Activated CD8-positive, alpha-beta T cell treated with anti-CD3 and anti-CD28 coated beads, Interleukin-2, amount 10 ng/mL, durations not matched to agents 7 days and 5 days (primary cell): ENCODE measurements at places on chromosomes 2 and 18. TPM values are rescaled to one million over a fixed set of nuclear protein-coding genes. Genes with fewer than 3 reads are reported as not detected.

DNA sequence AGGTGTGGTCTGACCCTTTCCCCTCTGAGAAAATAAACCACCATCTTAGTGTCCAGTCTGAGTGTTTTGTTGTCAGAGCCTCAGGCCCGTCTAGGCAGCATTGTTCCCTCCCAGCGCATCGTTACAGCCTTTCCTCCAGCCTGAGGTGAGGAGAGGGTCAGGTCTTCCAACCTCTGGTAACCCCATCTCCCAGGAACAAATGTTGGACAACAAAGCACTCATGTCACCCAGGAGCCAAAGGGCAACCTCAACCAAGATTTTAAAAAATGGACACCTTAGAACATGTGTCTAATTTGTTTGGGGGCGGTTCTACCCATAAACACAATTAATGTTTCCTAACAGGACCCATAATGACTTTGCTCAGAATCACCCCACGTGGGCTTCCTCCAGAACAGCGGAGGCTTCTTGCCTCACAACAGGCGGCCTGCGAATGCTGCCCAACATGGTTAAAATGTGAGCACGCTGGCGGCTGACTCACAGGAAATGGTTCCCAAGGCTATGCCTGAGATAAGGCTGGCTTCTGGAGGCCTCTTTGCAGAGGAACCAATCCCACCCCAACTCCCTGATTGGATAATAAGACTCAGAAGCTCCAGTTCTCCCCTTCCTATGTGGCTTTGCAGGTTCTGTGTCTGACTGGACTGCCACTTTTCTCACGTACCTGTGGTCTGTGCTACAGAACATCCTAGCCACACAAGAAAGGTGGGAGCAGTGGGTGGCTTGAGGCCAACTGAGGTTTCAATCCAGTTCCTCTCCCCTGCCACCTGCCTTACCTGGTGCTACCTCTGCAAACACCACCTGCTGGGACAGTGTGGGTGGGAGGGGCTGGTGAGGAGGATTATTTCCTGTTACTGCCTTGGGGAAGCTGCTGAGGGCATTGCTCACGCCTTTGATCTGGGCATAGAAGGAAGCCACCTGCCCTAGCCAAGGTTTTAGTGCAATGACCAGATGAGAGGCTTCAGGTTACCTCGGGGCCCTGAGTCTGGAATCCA lies 108.8 kb downstream of the B3GNT2 start:
- peaks cover 9% of the 10 kb centered on the region for H3K36me3 ChIP-seq
- peak overlapping the region; percentile 61 for H3K4me3 ChIP-seq
- peak overlapping the region; percentile 98 for H3K27ac ChIP-seq
- H3K27me3 ChIP-seq: no peaks in the 10 kb centered on the region

- H3K27ac ChIP-seq: no peak overlapping the region
- no peak for DNase-seq
- no peaks in the 10 kb centered on the region for H3K4me1 ChIP-seq
- H3K4me3 ChIP-seq: no peak overlapping the region
These were observed 60.1 kb downstream of the KCNF1 start for GRCh38 chr2:10971888-10972260.

GRCh38 chr2:226114436-226114835 lies 685.2 kb downstream of the IRS1 start:
- H3K4me3 ChIP-seq: no peak overlapping the region
- no peak for DNase-seq
- no peaks in the 10 kb centered on the region for H3K36me3 ChIP-seq
- H3K4me1 ChIP-seq: no peaks in the 10 kb centered on the region
- H3K27me3 ChIP-seq: no peaks in the 10 kb centered on the region
- no peak overlapping the region for H3K27ac ChIP-seq

- H3K27ac ChIP-seq: no peak overlapping the region
- no peaks in the 10 kb centered on the region for H3K36me3 ChIP-seq
- no peaks in the 10 kb centered on the region for H3K27me3 ChIP-seq
- peaks cover 2% of the 10 kb centered on the region for H3K4me1 ChIP-seq
- no peak overlapping the region for H3K4me3 ChIP-seq
- no peak for DNase-seq
These were observed 33.3 kb downstream of the PRKCE start for GRCh38 chr2:45684756-45685155.

- H3K4me1 ChIP-seq: peaks cover 95% of the 10 kb centered on the region
- peaks cover 13% of the 10 kb centered on the region for H3K36me3 ChIP-seq
- H3K27ac ChIP-seq: peak overlapping the region; percentile 42
- H3K27me3 ChIP-seq: no peaks in the 10 kb centered on the region
- DNase-seq: peak; percentile 15
These were observed 12.1 kb downstream of the SERTAD2 start for GRCh38 chr2:64641599-64641998.

DNA sequence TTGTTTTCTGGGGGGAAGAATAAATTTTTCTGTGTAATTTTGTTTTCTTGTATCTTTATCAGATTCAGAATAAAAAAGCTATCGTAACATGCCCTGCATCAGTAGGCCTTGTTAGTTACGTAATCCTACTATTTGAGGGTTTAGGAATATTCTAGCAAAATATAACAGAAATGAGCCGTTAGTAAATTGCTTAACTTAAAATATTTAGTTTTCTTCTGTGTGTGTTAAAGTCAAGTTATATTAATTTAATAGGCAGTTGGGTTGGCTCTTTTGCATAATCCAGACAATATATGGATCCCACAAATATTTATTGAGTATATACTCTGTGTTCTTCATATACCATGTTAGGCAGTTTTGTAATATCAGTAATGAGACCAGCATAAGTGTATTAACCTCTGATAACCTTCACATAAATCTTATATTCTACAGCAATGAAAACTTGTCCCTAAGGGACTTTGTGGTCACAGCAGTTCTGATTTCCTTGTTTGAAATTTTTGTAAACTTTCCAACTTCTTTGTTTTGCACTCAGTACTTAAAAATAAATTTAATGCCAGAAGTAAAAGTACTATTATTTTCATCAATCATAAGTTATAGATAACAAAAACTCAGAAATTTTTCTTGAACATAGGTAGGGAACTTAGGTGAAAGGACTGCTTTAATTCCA lies 151.9 kb downstream of the FMNL2 start:
- H3K27me3 ChIP-seq: peaks cover 2% of the 10 kb centered on the region
- no peak overlapping the region for H3K27ac ChIP-seq
- no peak for DNase-seq
- no peak overlapping the region for H3K4me3 ChIP-seq
- no peaks in the 10 kb centered on the region for H3K36me3 ChIP-seq
- H3K4me1 ChIP-seq: no peaks in the 10 kb centered on the region

DNA sequence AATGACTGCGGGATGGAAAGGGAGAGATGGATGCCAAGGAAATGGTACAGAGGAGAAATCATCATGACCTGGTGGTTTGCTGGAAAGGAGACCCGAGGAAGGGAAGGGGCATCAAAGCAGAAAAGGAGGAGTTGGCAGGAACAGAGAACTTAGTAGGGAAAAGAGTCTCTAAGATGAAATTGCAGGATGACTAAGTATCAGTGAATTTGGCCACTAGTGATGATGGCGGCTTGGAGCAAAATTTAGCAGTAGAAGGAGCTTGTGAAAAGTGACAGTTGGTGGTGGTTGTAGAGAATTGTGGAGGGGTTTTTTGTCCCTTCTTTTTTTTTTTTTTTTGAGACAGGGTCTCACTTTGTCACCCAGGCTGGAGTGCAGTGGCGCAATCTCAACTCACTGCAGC lies 10.1 kb downstream of the METAP1D start:
- H3K4me3 ChIP-seq: no peak overlapping the region
- no peak overlapping the region for H3K27ac ChIP-seq
- no peaks in the 10 kb centered on the region for H3K27me3 ChIP-seq
- peaks cover 9% of the 10 kb centered on the region for H3K36me3 ChIP-seq
- H3K4me1 ChIP-seq: peaks cover 32% of the 10 kb centered on the region
- DNase-seq: no peak

DNA sequence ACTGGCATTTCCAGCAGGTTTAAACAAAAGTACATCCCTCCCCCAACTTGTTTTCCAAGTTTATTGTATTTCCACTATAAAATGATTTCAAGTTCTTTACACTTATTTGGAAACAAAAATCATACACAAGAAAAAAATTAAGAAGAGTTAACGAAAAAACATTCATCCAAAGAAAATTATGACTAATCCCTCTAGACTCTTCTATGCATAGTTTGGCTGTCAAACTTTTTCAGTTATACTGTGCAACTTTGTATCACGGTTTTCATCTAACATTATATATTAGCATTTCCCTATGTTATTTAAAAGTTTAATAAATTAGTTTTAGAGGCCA lies 627 bp downstream of the WDCP start:
- H3K36me3 ChIP-seq: peaks cover 6% of the 10 kb centered on the region
- peaks cover 37% of the 10 kb centered on the region for H3K4me1 ChIP-seq
- H3K27me3 ChIP-seq: peaks cover 5% of the 10 kb centered on the region

CDCA7 gene
- 119 TPM for total RNA-seq

RGPD8 gene
- 6.4 TPM for total RNA-seq

GRCh38 chr2:157894694-157895435 lies 18.7 kb upstream of the ACVR1 start:
- H3K27ac ChIP-seq: no peak overlapping the region
- peaks cover 72% of the 10 kb centered on the region for H3K4me1 ChIP-seq
- DNase-seq: no peak
- no peak overlapping the region for H3K4me3 ChIP-seq

DNA sequence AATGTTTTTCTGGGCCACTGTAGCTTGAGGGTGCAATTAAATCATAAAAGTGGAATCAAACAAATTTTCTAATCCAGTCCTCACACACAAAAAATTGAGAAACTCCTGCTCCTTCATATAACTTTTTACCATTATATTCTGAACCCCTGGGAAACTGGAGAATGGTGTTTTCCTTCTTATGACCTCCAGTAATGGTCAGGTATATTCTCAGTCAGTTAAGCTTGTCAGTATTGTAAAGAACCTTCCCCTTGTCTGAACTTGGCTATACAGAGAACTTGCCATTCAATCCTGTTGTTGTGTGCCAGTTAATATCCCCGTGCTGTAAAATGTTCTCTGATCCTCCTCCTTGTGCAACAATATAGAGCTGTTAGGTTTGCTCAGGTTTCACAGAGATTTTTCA lies 39.5 kb downstream of the ZNF804A start:
- H3K4me1 ChIP-seq: no peaks in the 10 kb centered on the region
- no peak overlapping the region for H3K27ac ChIP-seq
- no peak for DNase-seq
- H3K4me3 ChIP-seq: no peak overlapping the region
- H3K27me3 ChIP-seq: no peaks in the 10 kb centered on the region

DNA sequence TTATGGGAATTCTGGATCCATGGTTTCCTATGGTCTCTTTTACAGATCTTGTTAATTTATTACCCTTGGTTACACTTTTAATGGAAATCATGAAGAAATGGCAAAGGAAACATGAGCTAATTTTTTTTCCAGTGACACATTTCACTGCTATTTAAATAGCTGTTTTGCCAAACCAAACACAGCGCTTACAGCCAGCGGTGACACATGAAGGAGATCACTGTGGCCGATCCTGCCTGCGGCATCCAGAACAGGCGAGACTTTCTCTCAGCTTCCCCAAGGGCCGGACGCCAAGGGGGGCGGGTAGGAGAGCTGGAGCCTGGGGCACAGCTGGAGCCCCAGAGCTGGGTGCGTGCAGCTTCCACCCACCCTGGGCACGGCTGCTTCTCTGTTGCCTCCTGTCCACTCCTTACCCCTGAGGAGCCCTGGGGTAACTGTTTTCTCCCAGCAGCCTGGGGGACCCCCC lies 81.4 kb upstream of the PKDCC start:
- H3K36me3 ChIP-seq: no peaks in the 10 kb centered on the region
- no peak overlapping the region for H3K4me3 ChIP-seq
- DNase-seq: no peak

DNA sequence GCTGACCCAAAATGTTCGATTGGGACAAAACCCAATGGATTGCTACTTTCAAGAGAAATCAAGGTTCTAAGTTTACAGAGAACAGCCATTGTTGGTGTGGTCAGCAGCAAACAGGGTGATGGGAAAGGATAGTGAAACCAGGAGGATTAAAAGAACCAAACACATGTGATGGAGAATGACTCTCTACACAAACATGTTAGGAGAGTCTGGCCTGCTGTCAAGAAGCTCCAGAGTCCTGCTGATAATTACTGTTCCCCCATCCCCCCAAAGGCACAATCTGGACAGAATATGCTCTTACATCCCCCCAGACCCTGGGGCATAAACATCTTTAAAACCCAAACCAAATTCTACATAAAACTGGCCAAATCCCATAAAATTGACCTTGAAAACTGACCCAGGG lies 32.0 kb upstream of the ACYP2 start:
- H3K27ac ChIP-seq: no peak overlapping the region
- no peak for DNase-seq
- no peaks in the 10 kb centered on the region for H3K36me3 ChIP-seq
- H3K4me1 ChIP-seq: peaks cover 9% of the 10 kb centered on the region
- no peaks in the 10 kb centered on the region for H3K27me3 ChIP-seq

DNA sequence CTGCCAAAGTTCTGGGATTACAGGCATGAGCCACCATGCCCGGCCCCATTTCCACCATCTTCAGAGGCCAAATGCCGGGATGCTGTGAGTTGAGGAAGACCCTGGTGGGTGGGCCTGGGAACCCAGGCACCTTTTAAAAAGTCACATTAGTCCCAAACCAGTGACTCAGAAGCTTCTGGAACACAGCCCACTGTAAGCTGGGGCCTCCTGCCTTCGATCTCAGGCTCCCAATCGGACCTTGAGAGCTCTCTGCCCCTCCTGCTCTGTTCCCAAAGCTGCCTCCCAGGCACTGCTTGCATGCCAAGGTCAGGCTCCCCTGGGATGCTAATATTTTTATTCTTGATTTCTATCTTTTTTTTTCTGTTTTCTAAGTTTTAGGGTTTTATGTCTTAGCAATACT lies 4.2 kb downstream of the ADCY3 start:
- H3K36me3 ChIP-seq: peaks cover 47% of the 10 kb centered on the region
- H3K4me1 ChIP-seq: peaks cover 38% of the 10 kb centered on the region
- DNase-seq: no peak
- no peak overlapping the region for H3K4me3 ChIP-seq
- H3K27ac ChIP-seq: no peak overlapping the region
- H3K27me3 ChIP-seq: no peaks in the 10 kb centered on the region

DNA sequence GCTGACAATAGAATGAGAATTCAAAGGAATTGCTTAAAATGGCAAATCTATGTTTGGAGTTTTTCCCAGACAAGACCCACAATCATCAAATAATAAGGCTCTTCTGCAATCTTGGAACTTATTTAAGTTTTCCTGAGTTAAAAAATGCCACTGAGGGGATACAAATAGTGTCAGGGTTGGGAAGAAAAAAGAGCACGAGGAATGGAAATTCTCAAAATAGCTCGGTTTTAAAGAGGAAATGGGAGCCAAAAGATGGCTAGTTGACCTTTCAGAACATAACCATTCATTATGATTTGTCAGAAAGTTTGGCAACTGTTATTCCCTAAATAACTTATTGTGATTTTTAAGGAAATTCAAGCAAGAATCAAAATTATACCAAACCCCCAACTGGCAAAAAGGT lies 127.7 kb downstream of the RAPGEF4 start:
- no peak overlapping the region for H3K27ac ChIP-seq
- H3K4me3 ChIP-seq: no peak overlapping the region
- H3K36me3 ChIP-seq: no peaks in the 10 kb centered on the region
- H3K4me1 ChIP-seq: no peaks in the 10 kb centered on the region

DNA sequence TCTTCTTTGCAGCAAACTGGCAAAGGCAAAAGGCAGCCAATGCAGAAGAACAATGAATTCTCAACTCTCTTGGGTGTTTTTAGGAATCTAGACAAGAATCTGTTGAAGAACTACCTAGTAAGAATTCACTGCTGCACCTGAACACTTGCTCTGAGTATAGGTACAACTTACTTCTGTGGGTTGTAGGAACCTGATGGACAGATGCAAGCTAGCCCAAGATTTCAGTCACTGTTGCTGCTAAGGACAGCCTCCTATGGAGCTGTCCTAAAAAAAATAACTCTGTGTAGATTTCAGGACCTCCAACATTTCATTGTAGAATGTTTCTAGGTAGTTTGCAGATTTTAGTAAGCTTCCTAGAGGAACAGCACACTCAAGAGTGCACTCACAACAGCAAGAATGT lies 363.5 kb downstream of the CBLN2 start:
- H3K36me3 ChIP-seq: no peaks in the 10 kb centered on the region
- H3K27me3 ChIP-seq: no peaks in the 10 kb centered on the region
- no peak for DNase-seq
- H3K4me3 ChIP-seq: no peak overlapping the region

LOXHD1 gene
- 0.47 TPM for total RNA-seq
